ENCODE measurements at places on chromosomes 1 and 21. TPM values are rescaled to one million over a fixed set of nuclear protein-coding genes. Genes with fewer than 3 reads are reported as not detected.

The UBE2Q1 gene
- 67.4 TPM for total RNA-seq

The GBP6 gene
- not detected for total RNA-seq

The MYCL gene
- 2.5 TPM for total RNA-seq

The NMNAT2 gene
- 2.6 TPM for total RNA-seq

- no peak for DNase-seq
These were observed 35.5 kb downstream of the CRP start for GRCh38 chr1:159678939-159679338.

- DNase-seq: no peak
These were observed 124.9 kb upstream of the BACE2 start for GRCh38 chr21:41043014-41043413.

- DNase-seq: peak; percentile 94
These were observed at the start of gene TMCC2 for GRCh38 chr1:205227584-205228013. Gene TMCC2, plus strand, starts transcription at chr1:205227946. Its CDS starts 619 bp downstream, at chr1:205228565.

DNA sequence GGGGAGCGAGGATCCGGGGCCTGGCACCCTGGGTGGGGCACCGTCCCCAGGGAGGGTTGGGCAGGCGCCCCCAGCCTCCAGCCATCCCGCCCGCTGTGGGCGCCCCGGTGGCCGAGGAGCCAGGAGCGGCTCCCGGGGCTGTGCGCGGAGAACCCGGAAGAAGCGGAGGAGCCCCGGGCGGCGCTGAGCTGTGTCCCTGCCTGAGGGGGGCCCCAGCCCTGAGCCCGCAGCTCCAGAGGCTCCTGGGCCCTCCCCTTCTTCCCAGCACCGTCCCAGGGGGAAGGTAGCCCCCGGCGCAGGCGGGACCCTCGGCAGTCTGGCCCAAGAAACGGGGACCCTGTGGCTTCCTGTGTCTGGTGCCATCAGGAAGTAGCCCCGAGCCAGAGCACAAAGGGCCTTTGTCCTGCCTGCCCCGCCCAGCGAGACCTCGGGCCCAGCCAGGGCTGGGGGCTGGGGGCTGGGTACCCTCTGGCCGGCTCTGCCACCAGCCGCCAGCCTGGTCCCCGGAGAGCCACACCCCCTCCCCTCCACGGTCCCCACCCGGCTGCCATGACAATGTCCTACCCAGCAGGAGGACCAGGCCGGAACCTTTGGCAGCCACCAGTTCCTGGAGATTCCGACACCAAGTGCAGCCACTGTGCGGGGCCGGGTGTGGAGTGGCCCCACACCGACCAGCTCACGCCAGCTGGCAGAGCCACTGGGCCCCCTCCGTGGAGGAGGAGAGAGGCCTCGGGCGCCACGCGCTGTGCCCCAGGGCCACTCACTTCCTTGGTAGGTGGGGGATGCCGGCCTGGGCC lies 15.6 kb upstream of the TTLL10 start:
- peak; percentile 79 for DNase-seq

GRCh38 chr1:109438798-109439297 lies 12.6 kb upstream of the PSMA5 start:
- no peak for DNase-seq

Data from sciatic nerve (tissue), 2 donors.